ENCODE measurements at places on chromosomes 11 and 22.

DNA sequence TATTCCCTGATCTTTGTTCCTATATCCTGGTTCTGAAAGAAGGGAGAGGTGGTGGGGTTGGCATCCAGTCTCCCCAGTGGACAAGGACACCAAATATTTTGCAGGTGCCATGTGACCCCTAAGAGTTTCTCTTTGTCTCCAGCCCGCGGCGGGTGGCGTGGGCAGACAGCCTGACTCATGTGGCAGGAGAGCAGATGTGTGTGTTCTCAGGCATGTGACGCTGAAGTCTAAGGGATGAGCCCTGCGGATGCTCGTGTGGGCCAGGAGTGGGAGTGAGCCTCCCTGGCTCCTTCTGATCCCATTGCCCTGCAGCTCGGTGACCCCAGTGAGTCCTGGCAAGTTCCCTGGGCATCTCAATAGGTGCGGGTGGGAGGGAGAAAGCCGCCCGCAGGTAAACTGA, 94.8 kb upstream of the TBCEL start:
- DNase-seq = no peak

GRCh38 chr22:50176850-50177536, 6.5 kb downstream of the PANX2 start:
- DNase-seq = no peak

DNA sequence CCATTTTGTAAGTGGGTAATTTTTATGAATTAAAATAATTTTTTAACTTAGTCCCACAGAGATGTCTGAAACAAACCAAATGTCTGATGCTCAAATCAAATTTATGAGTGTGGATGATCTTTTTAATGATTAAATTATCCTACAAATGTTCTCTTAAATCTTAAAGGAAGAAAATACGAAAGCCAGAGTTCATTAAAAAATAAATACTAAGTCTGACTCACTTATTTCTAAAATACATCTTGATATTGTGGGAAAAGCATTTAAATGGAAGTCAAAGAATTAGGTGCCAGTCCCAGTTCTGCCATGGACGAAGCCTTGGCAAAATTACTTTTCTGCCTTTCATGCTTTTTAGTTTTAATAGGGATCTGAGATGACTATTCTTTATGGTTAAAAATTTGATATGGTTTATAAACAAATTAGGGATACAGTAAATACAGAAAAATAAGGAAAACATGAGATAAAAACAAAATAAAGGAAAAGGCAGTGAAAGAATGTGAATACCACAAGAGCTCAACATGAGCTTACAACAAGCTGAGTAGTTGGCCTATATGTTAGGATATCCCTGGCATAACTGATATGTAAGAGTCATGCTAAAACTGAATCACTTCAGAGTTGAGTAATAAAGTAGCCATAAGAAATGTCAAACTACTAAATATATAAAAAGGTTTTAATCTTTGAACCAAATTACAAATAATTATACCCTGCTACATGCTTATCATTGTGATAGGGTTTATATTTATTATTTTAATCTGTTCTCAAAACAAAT, 9.2 kb downstream of the CCDC34 start:
- DNase-seq = no peak

- DNase-seq = no peak
These were observed 94.4 kb downstream of the SCN3B start for GRCh38 chr11:123560006-123560405.

DNA sequence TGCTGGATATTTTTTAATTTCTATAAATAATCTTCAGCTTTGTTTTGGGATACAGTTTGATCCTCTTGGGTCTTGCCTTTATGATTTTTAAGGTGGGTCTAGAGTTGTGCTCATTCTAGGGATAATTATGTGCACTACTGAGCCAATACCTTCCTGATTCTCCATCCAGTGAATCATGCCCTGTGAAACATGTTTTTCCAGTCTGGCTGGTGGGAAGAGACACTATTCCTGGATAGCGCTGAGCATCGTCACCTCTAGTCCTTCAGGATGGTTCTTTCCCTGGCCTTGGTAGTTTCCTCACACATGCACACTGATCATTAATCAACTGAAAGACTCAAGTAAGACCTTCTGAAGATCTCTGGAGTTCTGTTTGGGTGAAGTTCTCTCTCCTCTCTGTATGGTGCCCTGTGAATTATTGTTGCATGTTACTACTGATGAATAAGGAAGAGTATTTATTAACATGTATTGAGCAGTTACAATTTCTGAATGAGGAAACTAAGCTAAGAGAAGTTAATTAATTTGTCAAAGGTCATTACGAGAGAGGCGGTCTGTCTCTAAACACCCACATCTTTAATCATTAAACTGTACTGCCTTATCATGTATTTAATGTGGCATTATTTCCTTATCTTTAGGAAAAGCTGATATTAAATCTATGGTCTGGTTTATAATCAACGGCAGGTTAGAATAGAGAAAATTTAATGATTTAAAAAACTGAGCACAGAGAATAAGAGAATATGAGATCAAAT, 39.1 kb upstream of the LIPT2 start:
- no peak for DNase-seq

DNA sequence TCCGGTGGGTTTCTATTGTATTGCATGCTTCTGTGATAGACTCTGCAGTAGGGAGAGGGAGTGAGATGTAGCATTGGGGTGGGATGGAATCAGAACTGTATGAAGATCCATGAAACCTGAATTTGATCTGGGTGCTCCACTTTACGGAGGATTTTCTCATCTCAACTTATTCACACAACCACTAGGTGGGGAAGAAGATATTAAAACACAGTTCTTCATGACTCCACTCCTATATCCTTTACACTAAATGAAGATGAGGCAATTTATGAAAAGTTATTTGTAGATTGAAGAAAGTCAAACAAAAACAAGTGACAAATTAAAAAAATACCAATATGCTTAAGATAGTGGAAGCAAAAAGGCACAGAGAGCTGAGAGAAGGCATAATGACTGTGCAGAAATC, 92.6 kb upstream of the PDGFD start:
- DNase-seq = no peak

GRCh38 chr11:37946155-37946766, 1348.2 kb upstream of the RAG2 start:
- DNase-seq = no peak

DNA sequence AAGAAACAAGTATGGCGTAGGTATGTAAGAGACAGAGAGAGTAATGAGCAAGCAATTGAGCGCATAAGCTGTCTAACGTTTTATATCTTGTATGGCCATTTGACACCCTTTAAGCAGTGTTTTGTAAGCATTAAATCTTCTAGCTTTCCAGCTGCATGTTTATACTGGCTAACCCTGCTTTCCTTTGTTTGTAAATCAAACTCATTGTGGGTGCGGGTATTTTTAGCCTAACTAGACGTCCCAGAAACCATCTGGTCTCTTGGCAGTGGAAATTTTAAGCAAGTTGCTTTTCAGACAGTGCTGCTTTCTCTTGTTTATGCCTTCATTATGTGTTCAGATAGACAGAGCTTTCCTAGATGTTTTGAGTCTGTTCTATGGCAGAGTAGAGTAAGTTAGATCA, 73.5 kb downstream of the RNF169 start:
- no peak for DNase-seq

- DNase-seq = no peak
These were observed 98.9 kb upstream of the UBASH3B start for GRCh38 chr11:122556605-122557004.

DNA sequence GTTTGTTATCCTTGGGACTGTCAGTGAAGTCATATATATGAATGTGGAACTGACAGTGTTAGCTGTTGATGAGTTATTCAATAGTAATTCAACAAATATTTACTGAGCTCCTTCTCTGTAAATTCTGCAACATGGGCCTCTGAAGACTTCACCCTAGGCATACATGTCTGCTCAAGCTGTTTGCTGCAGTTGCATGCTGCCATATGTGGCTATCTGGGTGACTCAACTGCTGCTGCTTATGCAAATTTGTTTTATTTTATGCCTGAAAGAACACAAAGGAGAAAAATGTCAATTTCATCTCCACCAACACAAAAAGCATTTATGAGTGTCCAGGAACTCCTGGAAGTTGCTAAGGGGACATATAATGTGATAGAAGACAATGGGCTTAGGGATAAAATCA, 417.6 kb downstream of the AASDHPPT start:
- no peak for DNase-seq

DNA sequence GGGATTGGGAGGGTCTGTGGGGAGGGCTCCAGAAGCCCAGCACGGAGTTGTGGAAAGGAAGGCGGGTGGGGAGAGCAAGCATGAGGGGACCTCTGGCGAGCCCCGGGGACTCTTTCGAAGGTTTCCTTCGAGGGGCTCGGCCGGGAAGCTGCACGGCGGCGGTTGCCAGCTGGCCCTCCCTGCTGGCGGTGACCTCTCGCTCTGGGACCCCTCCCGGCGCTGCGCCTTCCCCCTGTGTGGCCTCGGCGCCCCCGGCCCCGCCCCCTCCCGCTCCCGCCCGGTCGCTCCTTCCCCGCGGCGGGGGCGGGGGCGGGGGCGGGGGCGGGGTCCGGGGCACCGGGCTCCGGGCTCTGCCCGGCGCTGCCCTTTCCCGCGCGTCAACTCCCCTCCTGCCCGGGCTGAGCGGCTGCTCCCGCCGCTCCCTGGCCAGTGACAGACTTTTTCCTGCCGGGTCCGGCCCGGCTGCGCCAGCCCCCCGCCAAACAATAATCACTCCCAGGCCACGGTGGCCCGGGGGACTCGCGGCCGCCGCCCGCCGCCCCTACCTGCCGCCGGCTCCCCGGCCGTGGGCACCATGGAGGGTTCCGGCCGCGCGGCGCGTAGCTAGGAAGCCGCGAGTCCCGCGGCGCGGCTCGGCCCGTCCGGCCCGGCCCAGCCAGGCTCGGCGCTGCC, 941 bp downstream of the CLCF1 start:
- DNase-seq = peak; percentile 16

DNA sequence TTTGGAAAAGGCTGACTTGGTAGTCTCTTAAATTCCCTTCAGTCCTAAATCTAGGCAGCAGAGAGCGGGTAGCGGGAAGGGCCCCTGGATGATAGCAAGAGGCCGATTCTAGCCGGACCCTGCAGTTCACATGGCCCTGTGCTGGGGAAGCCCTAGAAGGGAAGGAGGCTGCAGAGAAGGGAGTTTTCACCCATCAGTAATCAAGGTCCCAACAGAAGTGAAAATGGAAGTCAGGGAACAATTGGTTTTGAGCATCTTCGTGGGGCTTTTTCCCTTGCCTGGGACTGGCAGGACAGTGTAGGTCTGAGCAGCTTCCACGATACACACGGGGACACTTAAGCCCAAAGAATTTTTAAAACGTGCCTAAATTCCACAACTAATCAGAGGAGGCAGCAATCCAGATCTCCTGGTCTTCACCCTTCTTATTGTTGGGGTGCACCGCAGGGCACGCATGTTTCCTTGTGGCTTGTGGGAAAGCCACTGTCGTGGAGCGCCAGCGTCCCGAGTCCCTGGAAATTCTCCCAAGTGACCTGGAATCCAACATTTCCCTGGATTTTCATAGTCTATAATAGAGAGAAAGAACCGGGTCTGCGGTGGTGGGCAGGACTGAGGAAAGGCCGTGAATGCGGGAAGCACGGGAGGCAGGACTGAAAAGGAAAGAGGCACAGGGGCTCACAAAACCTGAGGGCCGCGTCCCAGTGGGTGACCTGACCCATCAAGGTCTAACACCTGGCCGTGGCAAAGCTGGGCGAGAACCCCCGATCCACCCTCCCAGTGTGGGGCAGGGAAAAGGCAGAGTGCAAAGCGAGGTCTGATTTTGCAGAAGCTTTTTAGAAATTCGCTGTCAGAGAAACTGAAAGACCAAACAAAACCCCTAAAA, 846 bp upstream of the OAF start:
- DNase-seq = no peak

- DNase-seq = no peak
These were observed 35.5 kb downstream of the USP28 start for GRCh38 chr11:113839842-113840241.

DNA sequence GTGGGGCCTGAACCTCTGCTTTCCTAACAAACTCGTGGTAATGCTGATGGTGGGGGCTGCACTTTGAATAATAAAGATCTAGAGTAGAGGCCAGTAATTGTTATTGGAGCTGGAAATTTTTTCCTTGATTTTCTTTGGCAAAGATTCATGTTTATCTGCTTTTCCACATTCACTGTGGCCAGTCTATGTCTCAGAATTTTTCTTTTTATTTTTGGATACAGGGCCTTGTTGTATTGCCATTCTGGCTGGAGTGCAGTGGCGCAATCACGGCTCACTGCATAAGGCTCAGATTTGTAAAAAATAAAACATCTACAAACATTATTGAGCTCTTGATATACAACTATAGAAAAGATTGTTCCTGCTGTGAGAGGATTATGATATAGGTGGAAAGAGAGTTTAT, 1.6 kb downstream of the TMEM135 start:
- no peak for DNase-seq

DNA sequence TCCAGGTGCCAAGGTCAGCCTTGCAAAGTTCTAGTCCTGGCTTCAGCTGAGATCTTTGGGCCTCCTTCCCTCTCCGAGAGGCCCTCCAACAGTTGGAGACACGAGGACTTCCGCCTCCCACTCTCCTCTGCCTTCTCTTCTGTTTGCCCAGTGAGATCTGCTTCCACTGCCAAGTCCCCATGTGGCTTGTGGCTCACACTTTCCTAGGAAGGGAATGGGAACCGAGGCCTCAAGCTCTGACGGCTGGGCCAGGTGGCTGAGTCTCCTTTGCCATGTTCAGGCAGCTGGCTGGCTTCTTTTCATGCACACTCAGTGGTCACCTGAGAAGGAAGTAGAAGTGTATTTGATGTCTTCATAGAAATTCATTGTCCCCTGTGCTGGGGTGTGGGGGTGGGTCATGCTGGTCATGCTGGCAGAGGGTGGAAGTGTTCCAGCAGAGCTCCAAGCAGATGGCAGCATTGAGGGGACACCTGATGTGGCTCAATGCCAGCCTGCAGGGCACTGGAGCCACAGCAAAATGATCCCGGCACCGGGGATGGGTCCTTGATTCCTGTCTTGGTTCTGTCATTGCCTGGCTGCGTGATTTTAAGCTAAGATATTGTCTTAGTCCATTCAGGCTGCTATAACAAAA, 130.4 kb downstream of the ADAMTS15 start:
- DNase-seq = no peak

DNA sequence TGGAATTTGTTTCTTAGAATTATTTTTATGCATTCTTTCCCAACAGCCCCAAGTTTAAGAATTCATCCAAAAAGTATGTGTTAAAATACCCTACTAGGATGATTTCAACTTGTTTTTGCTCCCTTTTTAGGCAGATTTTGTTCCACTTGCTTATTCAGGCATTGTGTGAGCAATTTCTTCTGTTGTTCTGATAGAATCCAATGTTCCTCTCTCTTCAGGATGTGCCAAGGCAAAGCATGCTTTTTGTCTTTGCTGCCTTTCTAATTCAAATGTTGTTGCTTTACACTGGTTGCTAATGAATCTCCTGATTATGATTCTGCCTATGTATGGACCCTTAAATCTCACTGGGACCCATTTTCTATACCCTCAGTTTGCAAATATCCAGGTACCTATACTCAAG, 131.2 kb upstream of the ARHGAP42 start:
- no peak for DNase-seq

DNA sequence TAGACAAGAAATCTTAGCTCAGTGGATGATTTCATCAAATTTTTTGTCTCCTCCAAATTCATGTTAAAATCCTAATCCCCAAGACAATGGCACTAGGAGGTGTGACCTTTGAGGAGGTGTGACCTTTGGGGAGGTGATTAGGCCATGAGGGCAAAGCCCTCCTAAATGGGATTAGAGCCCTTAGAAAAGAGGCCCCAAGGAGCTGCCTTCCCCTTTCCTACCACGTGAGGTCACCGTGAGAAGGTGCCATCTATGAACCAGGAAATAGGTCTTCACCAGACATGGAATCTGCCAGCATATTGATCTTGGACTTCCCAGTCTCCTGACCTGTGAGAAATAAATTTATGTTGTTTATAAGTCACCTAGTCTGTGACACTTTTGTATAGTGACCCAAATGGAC, 138.7 kb downstream of the TRIM29 start:
- DNase-seq = no peak

- DNase-seq = no peak
These were observed 18.5 kb downstream of the RBFOX2 start for GRCh38 chr22:36010090-36010489.
